ENCODE measurements at places on chromosomes 7 and 10.
A peak's percentile ranks its signal among the peaks of the same experiment; 100 is the strongest.

- no peak for DNase-seq
These were observed 327.3 kb downstream of the INHBA start for GRCh38 chr7:41375582-41375981.

GRCh38 chr10:27646194-27646593, 99.4 kb downstream of the MKX start:
- no peak for DNase-seq

DNA sequence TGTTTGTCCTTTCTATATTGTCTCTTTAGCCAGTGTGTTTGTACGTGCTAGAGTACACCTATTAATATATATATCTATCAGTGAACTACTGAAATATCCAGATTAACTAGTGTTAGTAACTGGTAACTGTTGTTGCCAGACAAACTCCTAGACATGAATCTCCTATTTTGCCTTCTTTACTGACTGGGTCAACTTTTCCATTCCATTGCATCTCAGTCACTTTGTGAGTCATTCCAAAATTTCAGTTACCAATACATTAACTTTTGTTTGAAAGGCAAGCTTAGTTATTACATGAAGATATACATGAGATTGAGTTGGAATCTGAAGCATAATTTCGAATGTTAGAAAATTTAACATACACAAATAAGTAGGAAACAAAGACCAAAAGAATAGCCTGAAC, 51.4 kb downstream of the BTAF1 start:
- DNase-seq: no peak

GRCh38 chr10:20839141-20839540, 58.0 kb downstream of the NEBL start:
- no peak for DNase-seq

- peak; percentile 53 for DNase-seq
These were observed 160.3 kb upstream of the KLF14 start for GRCh38 chr7:130894146-130894908.
